ENCODE measurements at places on chromosomes 7 and 10.

GRCh38 chr7:15837306-15837950 is 150.9 kb upstream of the MEOX2 start:
- no peak for DNase-seq

- DNase-seq, result no peak
Measured at GRCh38 chr7:30200591-30200990, 65.8 kb downstream of the MTURN start.

GRCh38 chr10:69055241-69055640 is 32.7 kb upstream of the SRGN start:
- DNase-seq, result no peak

- DNase-seq, result peak; percentile 43
Measured at GRCh38 chr10:102710609-102711008, 3.6 kb downstream of the ARL3 start.

- DNase-seq, result no peak
Measured at GRCh38 chr10:112634096-112634830, 187.2 kb downstream of the VTI1A start.

GRCh38 chr7:66700633-66701131 is 39.9 kb upstream of the RABGEF1 start:
- no peak for DNase-seq

GRCh38 chr7:35254496-35255442 is 869 bp upstream of the TBX20 start:
- no peak for DNase-seq

GRCh38 chr10:88439932-88440331 is 143.2 kb downstream of the RNLS start:
- no peak for DNase-seq

GRCh38 chr7:129370812-129371211 is 63.4 kb upstream of the STRIP2 start:
- DNase-seq, result no peak

DNA sequence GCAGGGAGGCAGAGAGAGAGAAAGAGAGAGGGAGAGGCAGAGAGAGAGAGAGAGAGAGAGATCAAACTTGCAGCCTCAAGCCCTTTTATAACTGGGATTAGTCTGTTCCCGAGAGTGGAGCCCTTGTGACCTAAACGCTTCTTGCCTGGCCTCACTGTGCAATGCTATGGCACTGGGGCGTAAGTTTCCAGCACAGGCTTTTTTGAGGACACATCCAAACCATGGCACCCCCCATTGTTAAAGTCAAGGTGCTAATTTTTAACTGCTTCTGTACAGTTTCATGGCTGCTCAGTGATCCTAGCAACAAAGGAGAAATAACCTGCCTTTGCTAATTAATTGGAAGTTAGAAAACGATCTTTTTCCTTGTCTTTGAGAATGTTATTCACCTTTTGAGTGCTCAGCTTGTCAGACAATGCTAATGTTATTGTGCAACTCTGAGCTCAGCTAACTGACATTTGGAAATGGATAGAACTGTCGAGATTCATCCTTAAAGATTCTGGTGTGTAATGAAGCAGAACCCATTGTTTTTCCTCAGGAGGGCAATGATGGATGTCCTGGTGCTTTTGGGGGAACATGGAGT is 268.4 kb downstream of the GLRX3 start:
- DNase-seq, result no peak

GRCh38 chr7:38448054-38448453 is 174.6 kb upstream of the TARP start:
- DNase-seq, result no peak

DNA sequence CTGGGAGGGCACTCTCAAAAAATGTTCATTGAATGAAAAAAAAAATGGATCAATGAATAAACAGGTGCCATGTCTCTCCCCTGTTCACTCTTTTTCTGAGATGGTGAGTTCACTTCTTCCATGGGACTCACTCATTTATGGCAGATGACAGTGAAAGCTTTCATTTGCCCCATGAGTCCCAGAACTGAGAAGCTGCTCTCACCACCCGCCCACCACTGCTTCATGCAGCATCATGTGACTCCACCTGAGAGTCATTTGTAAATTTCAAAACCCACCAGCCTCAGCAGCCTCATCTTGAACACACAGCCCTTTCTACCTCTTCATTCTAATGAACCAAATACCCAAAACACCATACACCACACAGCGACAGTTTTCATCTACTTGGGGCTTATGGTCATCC is 64.9 kb downstream of the SCRN1 start:
- no peak for DNase-seq

DNA sequence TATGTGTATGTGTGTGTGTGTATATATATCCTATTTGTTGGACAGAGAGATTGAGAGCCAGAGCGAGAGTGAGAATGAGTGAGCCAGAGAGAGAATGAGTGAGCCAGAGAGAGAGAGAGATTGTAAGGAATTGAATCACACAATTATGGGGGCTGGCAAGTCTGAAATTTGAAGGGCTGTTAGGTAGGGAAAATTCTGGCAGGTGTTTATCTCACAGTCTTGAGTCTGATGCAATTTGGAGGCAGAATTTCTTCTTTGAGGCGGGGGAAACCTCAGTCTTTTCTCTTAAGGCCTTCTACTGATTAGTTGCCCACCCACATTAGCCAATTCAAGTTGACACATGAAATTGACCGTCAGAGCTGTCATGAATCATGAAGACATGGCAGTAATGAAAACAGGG is 41.0 kb upstream of the WASL start:
- no peak for DNase-seq

GRCh38 chr10:99370993-99371392 is 41.8 kb downstream of the CNNM1 start:
- no peak for DNase-seq

DNA sequence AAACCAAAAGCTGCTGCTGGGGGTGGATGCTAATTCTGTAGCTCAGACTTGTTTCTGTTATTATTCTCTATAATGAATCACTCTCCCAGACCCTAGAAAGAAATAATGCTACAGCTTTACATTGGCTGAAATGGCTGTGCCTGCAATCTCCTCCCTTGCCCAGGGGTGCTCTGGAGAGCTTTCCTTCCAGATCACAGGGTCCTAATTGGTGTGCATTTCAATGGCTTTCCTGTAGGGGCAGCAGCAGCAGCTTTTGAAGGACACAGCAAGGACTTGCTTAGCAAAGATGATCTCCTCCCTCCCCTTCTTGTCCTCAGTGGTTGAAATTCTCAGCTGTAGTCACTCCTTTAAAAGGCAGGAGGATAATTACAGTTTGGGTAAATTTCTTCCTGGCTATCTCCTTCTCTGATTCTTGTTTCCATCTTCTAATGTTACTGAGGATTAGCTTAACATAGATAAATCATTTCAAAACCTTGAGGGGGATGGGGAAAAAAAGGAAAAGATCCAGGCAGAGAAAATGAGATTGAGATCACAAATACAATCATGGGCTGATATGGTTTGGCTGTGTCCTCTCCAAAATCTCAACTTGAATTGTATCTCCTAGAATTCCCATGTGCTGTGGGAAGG is 120.2 kb upstream of the CTTNBP2 start:
- DNase-seq, result no peak

GRCh38 chr7:57425969-57426628 is 23.9 kb upstream of the ZNF716 start:
- DNase-seq, result no peak

DNA sequence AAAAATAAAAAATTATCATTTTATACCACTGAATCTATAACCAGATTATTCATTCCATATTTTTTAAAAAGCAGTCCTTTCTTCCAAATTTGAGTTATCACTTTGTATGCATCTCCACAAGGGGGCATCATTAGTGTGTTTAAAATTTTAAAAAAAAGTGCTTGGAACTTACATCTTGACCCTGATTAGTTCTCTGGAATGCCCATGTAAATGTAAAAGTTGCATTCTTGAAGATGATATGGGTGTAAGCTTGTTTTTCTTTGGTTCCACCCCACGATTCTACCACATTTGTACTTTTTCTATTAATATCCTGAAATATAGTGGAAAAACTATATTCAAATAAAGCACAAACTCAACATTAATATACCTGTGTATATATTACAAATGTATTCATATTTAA is 144.9 kb downstream of the ELAPOR2 start:
- no peak for DNase-seq

GRCh38 chr7:4220011-4220410 is 462.1 kb upstream of the FOXK1 start:
- no peak for DNase-seq

GRCh38 chr10:1933215-1933614 is 195.9 kb upstream of the ADARB2 start:
- DNase-seq, result no peak

GRCh38 chr7:84495128-84495527 is 300.5 kb upstream of the SEMA3A start:
- no peak for DNase-seq

GRCh38 chr7:140003913-140004382 is 58.8 kb downstream of the PARP12 start:
- no peak for DNase-seq

- no peak for DNase-seq
Measured at GRCh38 chr10:87878664-87879459, 15.4 kb downstream of the PTEN start.

DNA sequence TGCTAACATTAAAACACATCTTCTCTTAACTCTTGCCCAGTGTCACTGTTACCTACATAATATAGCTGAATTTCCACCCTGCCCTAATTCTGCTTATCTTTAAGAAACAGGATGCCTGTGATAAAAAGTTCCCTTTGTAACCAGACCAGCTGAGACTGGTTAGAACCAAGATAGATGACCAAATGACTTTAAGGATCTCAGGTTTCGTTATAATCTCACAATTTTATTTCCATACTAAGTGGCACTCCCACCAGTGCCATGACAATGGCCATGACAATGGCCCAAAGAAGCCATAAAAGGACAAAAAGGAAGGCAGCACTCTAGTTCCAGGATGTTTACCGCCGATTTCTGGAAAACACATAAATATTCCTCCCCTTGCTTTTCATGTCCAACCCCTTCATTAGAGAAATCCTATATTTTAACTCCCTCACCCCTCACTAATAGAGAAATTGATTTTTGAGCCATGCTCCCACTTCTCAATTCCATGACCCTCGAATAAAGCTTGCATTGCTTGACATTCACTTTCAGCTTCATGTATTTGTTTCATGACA is 126.1 kb downstream of the ELAPOR2 start:
- no peak for DNase-seq

GRCh38 chr10:104690959-104691358 is 49.9 kb downstream of the SORCS3 start:
- no peak for DNase-seq

DNA sequence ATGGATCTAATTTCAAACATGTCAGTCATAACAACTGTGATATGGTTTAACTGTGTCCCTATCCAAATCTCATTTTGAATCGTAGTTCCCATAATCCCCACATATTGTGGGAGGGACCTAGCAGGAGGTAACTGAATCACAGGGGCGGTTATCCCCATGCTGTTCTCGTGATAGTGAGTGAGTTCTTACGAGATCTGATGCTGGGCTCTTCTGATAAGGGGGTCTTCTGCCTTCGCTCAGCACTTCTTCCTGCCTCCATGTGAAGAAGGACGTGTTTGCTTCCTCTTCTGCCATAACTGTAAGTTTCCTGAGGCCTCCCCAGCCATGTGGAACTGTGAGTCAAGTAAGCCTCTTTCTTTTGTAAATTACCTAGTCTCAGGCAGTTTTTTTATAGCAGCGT is 138.0 kb upstream of the PCGF5 start:
- no peak for DNase-seq

GRCh38 chr10:128007971-128008370 is 101.1 kb downstream of the PTPRE start:
- DNase-seq, result no peak
